ENCODE measurements at places on chromosomes 5 and 9.

- no peak for DNase-seq
These were observed 14.5 kb downstream of the CCT5 start for GRCh38 chr5:10264604-10265003.

GRCh38 chr9:92119586-92119985 is 4.4 kb upstream of the SPTLC1 start:
- DNase-seq: peak; percentile 10

DNA sequence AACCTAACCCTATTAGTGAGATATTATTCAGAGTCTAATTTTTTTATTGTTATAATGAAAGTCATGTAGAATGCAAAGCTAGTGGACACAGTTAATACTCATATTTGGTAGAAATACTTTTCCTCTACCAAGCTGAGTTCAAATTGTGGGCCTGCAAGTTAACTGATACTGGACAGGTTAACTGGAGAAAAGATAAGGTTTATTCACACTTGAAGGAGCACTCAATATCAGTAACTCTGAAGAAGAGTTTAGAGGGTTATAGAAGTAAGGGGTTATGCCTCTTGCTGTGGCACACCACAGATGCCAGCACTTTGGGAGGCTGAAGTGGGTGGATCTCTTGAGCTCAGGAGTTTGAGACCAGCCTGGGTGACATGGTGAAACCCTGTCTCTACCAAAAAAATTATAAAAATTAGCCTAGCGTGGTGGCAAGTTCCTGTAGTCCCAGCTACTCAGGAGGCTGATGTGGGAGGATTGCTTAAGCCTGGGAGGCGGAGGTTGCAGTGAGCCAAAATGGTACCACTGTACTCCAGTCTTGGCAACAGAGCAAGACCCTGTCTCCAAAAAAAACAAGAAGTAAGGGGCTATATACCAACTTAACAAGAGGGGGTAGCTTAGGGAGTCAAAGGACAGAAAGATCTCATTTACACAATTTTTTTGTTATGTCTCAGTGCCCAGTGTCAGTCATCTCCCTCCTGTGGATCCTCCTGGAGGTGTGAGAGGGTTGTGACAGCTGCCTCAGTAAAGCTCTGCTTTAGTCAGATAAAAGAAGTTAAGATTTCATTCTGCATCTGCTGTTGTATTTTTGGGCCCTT is 121.2 kb upstream of the GRHPR start:
- peak; percentile 34 for DNase-seq

DNA sequence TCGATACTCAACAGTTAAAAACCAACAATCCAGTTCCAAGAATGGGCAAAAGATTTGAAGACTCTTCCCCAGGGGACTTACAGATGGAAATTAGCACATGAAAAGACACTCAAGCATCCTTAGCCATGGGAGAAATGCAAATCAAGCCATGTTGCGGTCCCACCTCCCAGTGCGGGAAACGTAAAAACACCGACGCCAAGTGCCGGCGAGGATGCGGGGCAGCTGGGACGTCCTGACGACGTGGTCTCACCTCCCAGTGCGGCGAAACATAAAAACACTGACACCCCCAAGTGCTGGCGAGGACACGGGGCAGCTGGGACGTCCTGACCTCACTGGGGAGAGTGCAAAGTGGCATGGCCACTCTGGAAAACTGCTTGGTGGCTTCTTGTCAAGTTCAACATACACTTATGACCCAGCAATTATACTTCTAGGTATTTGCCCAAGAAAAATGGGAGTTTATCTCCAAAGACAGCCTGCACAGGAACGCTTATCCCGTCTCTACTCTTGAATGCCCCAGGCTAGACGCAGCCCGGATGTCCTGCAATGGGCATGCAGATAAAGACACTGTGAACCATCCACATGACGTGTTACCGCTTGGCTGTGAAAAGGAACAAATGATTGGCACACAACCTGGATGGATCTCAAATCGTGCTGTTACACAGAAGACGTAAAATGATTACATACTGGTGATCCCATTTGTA is 60.1 kb upstream of the UBAC1 start:
- no peak for DNase-seq

DNA sequence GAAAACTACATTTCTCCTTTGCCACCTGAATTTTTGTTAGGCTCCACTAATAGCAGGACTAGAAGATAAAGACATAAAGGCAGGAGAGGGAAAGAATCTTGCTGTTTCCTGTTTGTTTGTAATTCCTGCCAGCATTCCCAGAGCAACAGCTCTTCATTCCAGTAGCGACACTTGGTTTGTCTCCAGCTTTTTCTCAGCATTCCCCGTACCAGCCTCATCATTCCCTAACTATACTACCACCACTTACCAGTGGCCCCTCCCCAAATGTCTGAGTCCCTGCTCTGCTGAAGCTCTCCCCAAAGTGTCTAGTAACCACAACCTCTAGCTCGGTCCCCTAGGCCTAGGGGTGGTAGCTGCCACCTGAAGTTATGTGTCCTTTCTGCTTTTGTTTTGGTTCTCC is 18.6 kb downstream of the CETN3 start:
- no peak for DNase-seq

DNA sequence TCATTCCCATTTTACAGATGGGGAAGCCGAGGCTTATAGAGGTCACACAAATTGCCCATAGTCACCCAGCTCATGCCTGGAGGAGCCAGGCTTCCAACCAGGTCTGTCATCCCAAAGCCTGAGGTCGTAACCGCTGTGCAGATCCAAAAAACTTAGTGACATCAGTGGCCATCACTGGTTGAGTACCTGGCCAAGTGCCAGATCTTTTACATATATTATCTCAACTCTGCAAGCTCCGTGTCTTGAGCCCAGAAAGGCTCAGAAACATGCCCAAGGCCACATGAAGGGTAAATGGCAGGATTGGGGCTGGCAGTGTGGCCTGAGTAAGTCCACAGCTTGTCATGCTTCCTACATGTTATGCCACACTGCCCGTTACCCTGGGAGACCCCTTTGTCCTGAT is 13.5 kb downstream of the CFAP77 start:
- no peak for DNase-seq

GRCh38 chr5:133957591-133957990 is 10.8 kb downstream of the C5orf15 start:
- no peak for DNase-seq

DNA sequence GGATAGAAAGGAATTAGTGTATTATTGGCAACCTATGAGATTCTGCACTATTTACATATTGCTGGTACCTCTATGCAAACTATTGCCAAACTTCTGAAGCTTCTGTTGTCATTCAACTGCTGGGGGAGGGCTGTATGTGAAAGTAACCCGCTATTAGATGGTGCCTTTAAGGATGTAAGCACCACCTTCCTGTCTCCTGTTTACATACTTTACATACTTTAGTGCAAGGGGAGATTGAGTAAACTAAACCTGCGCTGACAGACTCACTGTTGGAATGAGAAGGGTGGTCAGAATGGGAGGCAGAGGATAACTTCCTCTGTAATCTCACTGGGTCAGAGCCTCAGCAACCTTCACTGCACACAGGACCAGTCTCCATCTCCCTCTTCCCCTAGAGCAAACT is 123.8 kb downstream of the NR3C1 start:
- DNase-seq: no peak

Measured in OCI-M1 (cell line).